ENCODE measurements at places on chromosomes 3 and 15.

- DNase-seq = no peak
Measured at GRCh38 chr3:127997961-127998360, 54.3 kb upstream of the SEC61A1 start.

DNA sequence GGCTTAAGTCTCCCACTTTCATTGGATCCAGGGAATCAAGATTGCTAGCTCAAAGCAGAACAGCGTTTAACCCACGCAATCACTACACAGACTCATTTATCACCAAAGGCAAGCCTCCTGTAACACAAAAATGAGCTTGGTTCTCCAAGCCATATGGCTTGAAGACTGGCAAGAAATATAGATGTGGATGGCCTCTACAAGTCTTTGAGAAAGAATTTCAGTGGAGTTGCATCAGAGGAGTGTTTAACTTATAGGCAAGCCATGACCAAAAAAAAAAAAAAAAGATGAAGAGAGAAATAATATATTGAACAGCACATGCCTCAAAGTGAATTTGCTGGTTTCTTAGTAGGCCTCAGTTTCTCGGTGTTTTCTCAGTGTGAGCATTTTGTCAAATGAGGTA is 27.3 kb downstream of the PDZRN3 start:
- DNase-seq = no peak

- no peak for DNase-seq
Measured at GRCh38 chr3:52234516-52235447, 4.2 kb downstream of the TWF2 start.

DNA sequence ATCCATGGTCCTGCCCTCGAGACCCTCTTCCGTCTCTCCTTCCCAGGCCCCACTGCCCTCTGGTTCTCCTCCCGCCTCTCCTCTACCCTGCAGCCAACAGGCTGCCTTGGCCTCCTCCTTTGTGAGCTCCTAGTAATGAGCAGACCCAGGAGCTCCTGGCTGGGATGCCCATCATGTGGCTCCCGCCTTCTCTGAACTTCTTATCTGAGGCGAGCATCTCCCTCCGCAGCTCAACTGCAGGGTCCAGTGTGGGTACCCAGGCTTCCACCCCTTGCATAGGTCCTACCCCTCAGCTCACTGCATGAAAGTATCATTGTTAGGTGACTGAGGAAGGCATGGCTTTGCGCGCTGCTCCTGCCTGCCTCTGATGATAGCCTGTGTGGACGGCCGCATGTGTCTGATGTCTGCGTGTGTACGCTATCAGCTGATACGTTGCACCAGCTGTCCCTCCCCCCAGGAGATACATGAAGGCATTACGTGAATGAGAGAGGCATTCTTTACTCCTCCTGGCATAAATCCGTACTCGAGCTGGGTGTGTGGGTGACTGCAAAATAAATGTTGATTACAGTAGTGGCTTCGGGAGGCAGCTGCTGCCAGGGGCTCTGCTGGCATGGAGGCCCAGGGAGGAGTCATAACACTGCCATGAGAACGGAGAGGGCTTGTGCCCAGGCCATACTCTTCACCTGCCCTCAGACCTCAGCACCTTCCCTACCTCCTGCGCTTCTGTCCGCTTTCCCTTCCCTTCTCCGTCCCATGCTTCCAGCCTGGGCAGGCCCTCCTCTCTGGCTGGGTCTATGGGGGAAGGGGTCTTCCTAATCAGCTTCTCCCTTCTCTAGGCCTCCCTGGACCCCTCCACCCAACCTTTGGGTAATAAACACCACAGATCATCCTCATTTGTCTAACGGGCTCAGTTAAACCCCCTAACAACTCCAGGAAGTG is 48.8 kb downstream of the ZNF710 start:
- DNase-seq = no peak

DNA sequence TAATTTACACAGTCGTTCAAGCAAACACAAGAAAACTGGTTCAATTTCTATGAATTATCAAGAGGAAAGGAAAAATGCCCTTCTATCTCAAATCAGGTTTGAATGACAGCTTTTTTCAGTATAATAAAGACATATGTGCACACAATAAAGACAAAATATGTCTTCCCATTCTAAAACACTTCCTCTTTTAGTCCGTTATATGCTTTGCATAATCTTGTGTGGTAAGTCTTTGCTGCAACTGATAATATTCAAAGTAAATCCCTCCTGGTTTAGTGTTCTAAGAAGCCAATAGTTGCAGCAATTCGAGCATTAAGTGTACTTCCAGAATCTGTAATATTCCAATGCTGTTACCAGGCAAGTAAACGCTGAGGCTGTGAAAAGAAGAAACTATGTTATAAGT is 43.7 kb upstream of the MAPKBP1 start:
- no peak for DNase-seq

DNA sequence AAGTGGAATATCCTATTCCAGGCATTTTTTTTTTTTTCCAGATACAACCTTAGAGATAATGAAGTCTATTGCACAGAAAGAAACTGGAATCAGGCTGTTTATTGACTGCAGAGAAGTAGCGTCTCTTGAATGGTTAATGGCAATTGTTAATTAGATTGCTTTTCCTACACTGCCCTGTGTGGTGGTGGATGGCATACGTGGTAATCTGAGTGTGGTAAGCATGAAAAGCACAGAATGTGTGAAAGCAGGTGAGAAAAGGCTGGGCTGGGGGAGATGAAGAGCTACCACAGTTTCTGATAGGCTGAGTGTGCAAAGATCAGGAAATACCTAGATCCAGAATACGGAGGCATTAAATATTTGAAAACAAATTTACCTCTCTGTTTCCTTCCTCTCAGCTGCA is 486.3 kb upstream of the TBL1XR1 start:
- DNase-seq = no peak

GRCh38 chr15:94235041-94235440 is 3.7 kb downstream of the MCTP2 start:
- no peak for DNase-seq

DNA sequence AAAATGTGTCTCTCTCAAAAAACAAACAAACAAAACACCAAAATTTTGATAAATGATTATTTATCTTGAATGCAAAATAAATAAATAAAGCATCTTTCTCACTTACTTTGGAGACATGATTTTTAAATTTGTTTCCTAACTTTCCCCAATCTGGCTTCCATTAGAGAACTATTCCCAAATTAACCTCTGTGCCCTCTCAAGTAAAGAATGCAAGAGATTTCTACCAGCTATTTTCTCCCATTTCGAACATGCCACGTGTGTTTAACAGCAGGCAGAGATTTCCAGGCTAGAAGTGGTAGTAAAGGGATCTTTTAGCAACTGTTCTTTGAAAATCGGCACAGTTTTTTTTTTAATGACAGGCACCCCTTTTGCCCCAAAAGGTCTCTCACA is 269.1 kb downstream of the SHQ1 start:
- no peak for DNase-seq
